A549 treated with dexamethasone at 1 μM for 4 hours (cell line): ENCODE measurements at places on chromosomes 5 and 9. TPM values are rescaled to one million over a fixed set of nuclear protein-coding genes. Genes with fewer than 3 reads are reported as not detected.

The NINJ1 gene
- total RNA-seq = 70.1 to 98.2 TPM (median 81.2 TPM) in 5 replicates

The PLPP1 gene
- 27.5 to 37.2 TPM (median 34.4 TPM) in 5 replicates for total RNA-seq

The MELK gene
- 71.7 to 81.6 TPM (median 74.9 TPM) in 5 replicates for total RNA-seq

The GMCL2 gene
- total RNA-seq = not detected in 5 replicates

The ARSK gene
- total RNA-seq = 6.6 to 8.4 TPM (median 7.5 TPM) in 5 replicates

The BTNL8 gene
- total RNA-seq = not detected in 5 replicates

The DNAJB5 gene
- 11.7 to 13.9 TPM (median 13.0 TPM) in 5 replicates for total RNA-seq

The FAM221B gene
- not detected in 5 replicates for total RNA-seq

The PCDHA13 gene
- 0.04 to 0.09 TPM (median 0.06 TPM) in 4 of 5 replicates, not detected in the other for total RNA-seq

The LCN9 gene
- 0.14 to 0.30 TPM (median 0.22 TPM) in 3 of 5 replicates, not detected in the others for total RNA-seq
